ENCODE measurements at places on chromosomes 5 and 9. TPM values are rescaled to one million over a fixed set of nuclear protein-coding genes. Genes with fewer than 3 reads are reported as not detected.

Gene CFAP90
- total RNA-seq = not detected

Gene IL13
- total RNA-seq = not detected

Gene DDX4
- not detected for total RNA-seq

Gene KCNV2
- total RNA-seq = not detected

Gene LRRTM2
- total RNA-seq = 0.05 TPM

DNA sequence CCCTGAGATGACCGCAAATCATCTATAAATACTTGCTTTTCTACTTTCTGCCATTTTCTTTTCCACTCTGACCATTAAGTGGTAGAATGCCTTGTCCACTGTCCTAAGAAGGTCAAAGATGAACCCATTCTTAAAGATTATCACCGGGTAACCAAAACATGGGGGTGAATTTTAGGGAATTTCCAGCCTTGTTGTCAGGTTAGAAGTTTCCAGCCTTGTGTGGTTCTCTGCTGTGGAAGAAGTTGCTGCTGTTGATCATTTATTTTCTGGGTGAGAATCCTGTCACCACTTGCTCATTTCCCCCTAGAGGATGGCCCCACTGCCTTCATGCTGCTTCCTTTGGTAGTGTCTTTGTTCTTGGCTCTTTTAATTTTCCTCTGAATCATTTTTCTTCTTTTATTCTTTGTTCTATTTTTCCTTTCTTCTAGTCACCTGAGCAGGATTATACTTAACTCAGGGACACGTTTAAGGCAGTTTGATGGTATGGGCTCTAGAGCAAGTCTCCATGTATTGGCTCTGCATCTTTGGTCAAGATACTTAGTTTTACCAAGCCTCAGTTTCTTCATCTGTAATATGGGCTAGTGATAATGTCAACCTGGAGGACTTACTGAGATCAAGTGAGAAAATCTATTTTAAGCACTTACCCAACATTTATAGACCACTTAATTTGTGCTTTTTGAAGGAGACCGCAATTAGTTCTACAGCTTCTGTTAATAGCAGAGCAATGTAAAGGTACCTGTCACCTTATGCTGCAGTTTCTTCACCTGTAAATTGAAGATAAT is 266.2 kb downstream of the ARHGAP26 start:
- H3K4me3 ChIP-seq = no peak overlapping the region
- peaks cover 33% of the 10 kb centered on the region for H3K4me1 ChIP-seq
- no peak overlapping the region for H3K27ac ChIP-seq
- no peaks in the 10 kb centered on the region for H3K27me3 ChIP-seq
- DNase-seq = no peak

DNA sequence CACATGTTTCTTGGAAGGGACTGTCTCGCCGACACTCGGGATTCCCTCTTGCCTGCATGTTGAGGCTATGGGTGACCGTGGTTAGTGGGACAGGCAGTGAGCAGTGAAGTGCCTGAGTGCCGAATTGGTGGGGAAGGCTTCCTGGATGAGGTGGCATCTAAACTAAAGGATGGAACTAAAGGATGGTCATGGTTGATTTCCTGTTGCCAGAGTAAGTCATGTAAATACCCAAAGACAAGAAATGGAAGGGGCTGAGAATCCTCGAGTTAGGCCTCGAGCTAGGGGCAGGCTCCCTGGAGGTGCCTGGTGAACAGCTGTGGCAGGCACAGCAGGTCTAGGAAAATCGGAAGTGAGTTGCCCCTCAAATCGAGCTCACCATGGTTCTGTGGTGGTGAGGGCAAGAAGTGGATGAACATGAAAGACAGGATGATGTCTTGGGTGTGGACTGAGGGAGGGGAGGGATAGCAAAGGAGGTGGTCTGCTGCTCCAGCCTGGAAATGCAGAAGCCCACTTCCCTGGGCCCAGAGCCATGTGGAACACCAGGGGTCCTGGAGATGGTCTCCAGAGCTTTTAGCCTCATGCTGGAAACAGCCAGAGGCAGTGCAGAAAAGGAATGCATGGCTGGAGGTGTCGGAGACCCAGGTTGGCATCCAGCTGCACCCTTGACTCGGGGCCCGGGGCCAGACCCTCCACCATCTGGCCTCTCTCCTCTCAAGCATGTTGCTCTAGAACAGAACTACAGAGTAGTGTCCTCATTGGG is 12.2 kb downstream of the CD74 start:
- H3K4me3 ChIP-seq = no peak overlapping the region
- no peaks in the 10 kb centered on the region for H3K27me3 ChIP-seq
- H3K27ac ChIP-seq = no peak overlapping the region
- H3K36me3 ChIP-seq = peaks cover 62% of the 10 kb centered on the region
- DNase-seq = no peak
- no peaks in the 10 kb centered on the region for H3K4me1 ChIP-seq

GRCh38 chr5:58771796-58772195 is 188.9 kb downstream of the RAB3C start:
- H3K4me1 ChIP-seq = no peaks in the 10 kb centered on the region
- no peak overlapping the region for H3K27ac ChIP-seq
- DNase-seq = no peak
- no peaks in the 10 kb centered on the region for H3K27me3 ChIP-seq
- H3K4me3 ChIP-seq = no peak overlapping the region

DNA sequence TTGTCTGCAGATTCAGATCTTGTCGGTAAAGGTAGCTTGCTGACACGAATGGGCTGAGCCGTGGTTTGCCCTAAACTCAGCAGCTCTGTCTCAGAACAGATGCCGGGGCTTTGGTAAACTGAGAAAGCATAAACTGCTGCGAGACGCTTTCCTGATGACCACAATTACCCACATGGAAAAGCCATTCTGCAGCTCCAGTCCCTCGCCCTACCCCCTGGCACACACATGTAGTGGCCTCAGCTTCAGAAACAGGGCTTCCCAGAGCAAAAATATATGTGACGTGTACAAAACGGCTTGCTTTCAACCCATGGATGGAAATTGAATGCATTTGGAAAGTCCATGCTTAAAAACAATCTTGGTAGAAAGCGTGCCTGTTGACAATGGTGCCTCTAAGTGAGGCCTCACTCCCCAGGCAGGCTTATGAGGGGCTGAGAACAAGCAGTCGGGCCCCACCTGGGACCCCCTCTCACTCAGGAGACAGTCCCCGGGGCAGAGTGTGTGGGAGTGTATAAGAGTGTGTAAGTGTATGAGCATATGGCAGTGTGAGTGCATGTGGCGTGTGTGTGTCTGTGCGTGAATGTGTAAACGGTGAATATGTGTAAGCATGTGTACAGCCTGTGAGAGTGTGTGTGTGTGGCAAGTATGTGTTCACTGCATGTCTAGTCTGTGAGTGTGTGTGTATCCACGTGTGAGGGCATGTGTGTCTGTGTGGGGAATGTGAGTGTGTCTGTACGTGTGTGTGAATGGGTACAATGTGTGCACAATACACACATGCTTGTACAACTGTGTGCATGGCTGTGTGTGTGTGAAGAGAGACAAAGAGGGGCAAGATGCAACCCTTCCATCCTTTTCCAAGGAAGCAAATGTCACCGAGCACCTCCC is 88.2 kb upstream of the SMIM23 start:
- no peaks in the 10 kb centered on the region for H3K4me1 ChIP-seq
- no peaks in the 10 kb centered on the region for H3K36me3 ChIP-seq
- H3K4me3 ChIP-seq = no peak overlapping the region
- H3K27me3 ChIP-seq = no peaks in the 10 kb centered on the region

- no peak overlapping the region for H3K27ac ChIP-seq
- no peak overlapping the region for H3K4me3 ChIP-seq
- no peaks in the 10 kb centered on the region for H3K27me3 ChIP-seq
- no peaks in the 10 kb centered on the region for H3K36me3 ChIP-seq
Observed at GRCh38 chr9:86042199-86042978, 57.0 kb downstream of the GOLM1 start.

DNA sequence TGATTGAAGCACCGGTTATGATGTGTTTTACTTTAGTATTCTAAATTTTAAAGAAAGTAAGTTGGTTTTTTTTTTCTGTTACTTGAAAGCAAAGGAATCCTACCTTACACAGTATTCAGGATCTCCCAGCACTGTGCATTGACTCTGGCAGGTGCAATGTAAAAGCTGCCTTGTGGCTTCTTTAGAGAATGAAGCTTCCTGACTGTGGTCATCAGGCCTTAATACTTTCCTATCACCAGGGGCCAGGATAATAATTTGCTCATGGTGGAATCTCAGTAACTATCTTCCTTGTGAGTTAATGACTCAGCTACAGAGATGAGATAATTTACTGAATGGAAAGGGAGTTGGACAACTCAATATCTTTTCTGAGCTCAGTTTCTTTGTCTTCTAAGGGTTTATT is 435.5 kb upstream of the ZNF608 start:
- no peak overlapping the region for H3K4me3 ChIP-seq
- H3K36me3 ChIP-seq = no peaks in the 10 kb centered on the region
- no peaks in the 10 kb centered on the region for H3K27me3 ChIP-seq

GRCh38 chr5:103059525-103059924 is 60.4 kb downstream of the GIN1 start:
- no peak for DNase-seq
- H3K27ac ChIP-seq = no peak overlapping the region
- H3K4me3 ChIP-seq = no peak overlapping the region
- no peaks in the 10 kb centered on the region for H3K36me3 ChIP-seq

DNA sequence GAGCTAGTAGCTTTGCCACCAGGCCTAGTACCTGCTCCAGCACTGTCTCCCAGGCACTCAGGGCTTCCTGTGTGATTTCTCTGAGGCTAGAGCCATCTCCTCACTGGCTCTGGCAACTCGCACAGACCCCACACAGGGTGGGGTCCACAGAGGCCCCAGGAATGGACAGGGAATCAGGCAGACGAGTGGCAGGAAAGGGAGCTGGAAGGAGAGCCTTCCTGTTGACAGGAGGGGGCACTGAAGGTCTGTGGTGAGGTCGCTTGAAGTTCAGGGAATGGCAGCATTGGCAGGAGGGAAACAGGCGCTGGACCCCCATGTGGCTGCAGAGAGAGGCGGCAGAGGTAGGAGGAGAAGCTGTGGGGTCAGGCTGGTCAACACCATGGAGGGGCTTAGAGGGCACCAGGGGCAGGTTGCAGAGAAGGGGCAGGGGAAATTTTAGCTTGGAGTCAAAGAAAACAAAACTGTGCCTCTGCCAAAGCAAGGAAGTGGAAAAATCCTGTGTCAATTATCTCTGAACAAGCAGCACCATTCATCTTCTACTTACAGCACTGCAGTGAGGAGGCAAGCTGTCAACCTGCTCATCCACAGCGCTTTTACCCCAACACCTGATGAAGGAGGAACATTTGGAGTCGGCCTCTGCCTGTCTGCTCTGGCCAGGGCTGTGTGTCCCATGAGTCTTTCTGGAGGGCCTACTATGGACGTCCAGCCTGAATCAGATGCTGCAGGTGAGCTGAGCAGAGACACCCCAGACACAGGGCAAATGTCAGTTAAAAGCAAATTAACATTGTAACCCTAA is 270.2 kb downstream of the FSTL4 start:
- H3K27ac ChIP-seq = no peak overlapping the region
- H3K36me3 ChIP-seq = no peaks in the 10 kb centered on the region
- no peak overlapping the region for H3K4me3 ChIP-seq
- H3K4me1 ChIP-seq = no peaks in the 10 kb centered on the region

DNA sequence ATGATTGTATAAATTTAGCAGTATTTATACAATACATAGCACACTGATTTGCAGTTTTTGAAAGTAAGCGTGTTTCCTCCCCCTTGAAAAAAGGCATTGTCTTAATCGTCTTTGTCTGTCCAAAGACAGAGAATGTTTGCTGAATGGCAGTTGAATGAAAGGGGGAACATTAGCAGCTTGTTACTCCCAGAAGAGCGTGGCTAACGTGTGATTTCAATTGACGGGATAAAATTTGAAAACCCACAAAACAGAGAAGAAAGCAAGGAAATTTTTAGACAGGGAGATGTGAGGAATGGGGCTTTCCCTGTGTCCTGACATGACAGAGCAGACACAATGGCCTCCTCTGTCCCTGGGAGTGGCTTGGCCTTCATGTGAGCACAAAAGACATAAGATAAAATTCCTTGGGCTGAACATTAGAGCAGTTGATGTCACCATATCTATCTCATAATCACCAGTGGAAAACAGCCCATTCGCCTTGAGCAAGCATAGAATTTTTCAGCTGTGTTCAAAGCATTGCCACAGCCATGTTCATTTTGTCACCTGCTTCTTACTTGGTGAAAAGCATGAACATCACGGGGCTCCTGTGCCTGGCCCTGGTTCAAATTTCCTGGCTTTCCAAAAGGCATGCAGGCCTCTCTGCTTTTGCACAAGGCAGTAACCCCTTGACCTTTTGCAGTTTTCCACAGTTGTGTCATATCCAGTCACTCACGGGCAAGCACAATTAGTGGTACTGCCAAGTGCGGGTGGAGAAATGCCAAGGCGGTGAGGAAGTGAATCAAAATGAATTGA is 126.9 kb downstream of the TLE1 start:
- peaks cover 36% of the 10 kb centered on the region for H3K4me1 ChIP-seq
- H3K4me3 ChIP-seq = no peak overlapping the region
- peak; percentile 82 for DNase-seq
- no peaks in the 10 kb centered on the region for H3K27me3 ChIP-seq

GRCh38 chr9:71758277-71758676 is 10.0 kb downstream of the CEMIP2 start:
- H3K4me3 ChIP-seq = no peak overlapping the region
- H3K36me3 ChIP-seq = no peaks in the 10 kb centered on the region
- no peaks in the 10 kb centered on the region for H3K27me3 ChIP-seq
- DNase-seq = no peak
- H3K4me1 ChIP-seq = peaks cover 17% of the 10 kb centered on the region

DNA sequence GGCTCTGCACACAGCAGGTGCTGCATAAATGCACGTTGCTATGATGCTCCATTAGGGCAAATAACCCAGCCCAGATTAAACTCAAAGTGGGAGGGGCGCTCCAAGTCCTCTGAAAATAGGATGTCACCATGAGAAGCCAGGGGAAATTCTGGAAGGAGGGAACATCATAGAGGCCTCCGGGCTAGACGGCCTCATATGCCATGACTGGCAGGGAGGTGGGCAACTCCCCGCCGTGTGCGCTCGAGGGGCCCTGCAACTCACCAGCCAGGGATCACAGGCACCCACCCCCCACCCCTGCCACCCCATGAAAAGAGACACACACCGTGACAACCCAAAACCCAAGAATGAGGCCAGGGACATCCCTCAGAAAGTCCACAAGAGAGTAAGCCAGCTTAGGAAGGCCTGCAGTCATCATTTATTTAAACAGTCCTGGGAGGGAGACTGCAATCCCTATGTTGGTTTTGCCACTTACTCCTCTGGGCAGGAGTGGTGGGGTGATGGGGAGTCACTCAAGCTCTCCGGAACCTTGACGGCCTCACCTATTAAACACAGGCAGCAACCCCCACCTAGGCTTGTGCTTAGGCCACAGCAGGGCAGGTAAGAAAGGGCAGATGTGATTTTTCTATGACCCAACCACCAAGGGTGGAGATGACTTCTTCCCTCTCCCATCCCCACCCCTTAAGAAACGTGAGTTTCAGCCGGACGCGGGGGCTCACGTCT is 4.0 kb downstream of the VAV2 start:
- no peaks in the 10 kb centered on the region for H3K36me3 ChIP-seq
- H3K27ac ChIP-seq = no peak overlapping the region
- peaks cover 11% of the 10 kb centered on the region for H3K27me3 ChIP-seq

Measured in gastrocnemius medialis (tissue), 4 donors.